Effector CD8-positive, alpha-beta T cell (primary cell): ENCODE measurements at places on chromosomes 7 and 10.
A peak's percentile ranks its signal among the peaks of the same experiment; 100 is the strongest.

DNA sequence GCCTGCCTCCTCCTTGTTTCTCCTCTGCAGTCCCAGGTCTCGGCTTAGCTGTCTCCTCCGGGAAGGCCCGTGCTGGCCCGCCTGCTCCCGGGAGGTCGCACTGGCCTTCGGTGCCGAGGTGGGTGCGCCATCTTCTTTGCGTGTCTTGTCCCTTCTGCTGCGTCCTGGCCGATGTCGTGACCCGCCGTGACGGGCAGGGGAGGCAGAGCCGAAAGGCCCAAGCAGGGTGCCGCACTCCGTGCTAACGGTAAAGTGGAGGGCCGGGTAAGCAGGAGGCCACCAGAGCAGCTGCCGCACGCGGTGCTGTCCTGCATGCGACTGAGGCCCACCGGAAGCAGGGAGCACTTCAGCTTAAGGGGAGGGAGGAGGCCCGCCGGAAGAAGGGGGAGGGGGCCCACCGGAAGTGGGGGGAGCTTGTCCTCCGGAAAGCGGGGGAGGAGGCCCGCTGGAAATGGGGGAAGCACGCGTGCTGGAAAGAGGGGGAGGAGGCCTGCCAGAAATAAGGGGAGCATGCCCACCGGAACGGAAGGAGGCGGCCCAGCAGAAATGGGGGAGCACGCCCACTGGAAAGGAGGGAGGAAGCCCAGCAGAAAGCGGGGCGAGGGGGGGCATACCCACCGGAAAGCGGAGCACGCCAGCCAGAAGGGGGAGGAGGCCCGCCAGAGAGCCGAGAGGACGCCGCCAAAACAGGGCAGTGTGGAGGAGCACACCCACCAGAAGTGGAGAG, 71.4 kb downstream of the PROSER2 start:
- DNase-seq = no peak

DNA sequence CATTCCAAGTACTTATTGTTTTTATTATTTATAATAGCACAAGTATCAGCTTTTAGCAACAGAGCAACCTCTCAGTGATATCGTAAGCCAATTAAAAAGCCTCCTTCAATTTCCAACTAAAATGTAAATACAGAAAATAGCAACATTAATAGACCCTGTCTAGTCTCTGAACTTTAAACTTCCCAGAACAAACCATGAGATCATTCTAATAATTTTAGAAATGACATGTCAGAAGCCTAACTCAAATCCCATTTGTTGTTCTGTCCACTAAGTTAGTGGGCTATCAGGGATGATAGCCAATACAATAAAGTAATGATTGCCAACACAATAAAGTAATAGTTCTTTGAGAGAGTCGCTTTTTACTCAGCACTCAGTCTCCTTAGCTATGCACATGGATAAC, 22.3 kb upstream of the LRRN3 start:
- no peak for DNase-seq

GRCh38 chr7:51517187-51517586, 200.6 kb upstream of the COBL start:
- DNase-seq = no peak

GRCh38 chr10:17443707-17444387, 10.5 kb downstream of the ST8SIA6 start:
- no peak for DNase-seq

DNA sequence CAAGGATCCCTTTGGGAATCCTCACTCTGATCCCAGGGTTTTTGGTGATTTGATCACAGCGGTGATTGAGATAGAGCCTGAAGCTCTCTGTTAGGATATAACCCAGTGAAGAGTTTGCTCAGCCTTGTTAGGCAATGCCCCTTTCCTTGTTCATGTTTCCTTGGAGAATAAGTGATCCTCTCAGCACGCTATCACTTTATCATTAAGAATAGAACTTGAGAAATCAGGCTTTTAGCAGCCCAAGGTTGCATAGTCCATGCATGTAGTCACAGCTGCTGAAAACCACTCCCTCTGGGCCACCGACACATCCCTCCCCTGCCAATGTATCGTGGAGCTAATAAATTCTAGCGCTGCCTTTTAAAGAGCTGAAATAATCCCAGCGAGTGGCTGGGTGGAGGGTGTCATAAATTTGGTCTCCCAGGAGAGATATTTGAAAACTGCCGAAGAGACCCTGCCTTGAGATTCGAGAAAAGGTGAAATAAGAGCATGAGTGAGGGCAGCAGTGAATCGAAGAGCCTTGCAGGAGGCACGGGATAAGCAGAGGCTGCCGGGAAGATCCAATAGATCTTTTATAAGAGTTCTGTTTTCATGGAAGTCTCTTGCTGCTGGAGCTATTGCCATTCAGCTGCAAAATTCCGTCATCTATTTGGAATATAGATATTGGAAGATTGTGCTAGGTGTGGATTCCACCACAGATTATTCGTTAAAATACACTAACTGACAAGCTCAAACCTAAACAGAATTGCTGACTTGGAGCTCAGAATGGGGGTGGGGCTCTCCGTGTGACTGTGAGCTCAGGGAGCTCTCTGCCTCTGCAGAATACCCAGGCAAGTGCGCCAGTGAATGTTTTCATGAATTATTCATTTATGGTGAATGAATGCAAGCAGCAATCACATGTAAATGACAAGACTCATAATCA, 249.8 kb downstream of the TRIL start:
- DNase-seq = no peak

DNA sequence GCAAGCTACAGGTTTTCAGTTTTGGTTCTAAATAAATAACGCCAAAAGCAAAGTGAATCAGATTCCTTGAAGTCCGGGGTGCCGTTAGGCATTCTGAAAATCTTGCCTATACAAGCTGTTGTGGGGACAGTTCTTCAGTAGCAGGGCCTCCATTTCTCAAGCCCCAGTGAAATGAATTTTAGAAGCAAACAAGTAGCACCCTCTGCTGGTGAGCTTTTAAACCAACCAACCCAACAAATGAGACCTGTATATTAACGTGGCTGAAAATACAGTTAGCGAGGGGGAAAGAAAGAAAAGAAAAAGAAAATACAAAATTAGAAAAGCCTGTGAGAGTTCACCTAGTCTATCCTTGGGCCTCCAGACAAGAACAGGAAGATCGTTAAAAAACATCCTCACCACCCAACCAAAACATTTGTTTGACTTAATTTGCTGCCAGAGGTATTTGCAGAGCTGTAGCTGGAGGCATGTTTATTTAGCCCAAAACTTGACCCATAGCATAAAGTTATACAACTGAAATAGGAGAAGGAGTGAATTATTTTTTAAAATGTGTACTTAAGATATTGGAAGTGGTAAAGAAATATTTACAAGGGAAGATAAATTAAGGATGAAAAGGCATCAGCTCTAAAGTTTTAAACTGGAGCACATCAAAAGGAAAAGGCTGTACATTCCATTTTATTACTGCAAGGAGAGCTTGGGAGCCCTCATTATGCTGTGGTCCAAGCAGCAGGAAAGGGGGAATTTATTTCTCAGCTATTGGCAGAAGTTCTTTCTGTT, 98.9 kb downstream of the DYNC1I1 start:
- DNase-seq = no peak

- no peak for DNase-seq
These were observed 90.5 kb downstream of the CDC14C start for GRCh38 chr7:49014870-49015269.

GRCh38 chr7:53302496-53303246, 267.2 kb downstream of the POM121L12 start:
- no peak for DNase-seq

- no peak for DNase-seq
These were observed 43.4 kb downstream of the SHTN1 start for GRCh38 chr10:116961406-116962251.

DNA sequence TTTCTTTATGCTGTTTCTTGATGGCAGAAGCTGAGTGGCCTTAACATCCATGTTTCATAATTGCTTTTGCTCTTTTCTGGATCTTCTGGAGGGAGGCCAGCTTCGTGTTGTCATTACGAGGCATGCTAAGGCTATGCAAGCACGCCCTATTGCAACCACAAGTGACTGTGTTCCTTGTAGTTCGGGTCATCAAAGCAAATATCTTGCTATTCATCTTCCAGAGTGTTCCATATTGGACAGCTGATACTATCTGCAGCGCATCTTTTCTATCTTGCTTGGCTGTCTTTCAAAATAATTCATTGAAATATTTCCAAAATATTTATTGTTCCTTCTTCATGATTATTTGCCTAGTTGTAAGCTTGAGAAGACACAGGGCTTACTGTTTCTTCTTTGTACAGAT, 5.0 kb downstream of the EPHB6 start:
- no peak for DNase-seq

GRCh38 chr10:73953665-73954064, 42.7 kb downstream of the PLAU start:
- no peak for DNase-seq

DNA sequence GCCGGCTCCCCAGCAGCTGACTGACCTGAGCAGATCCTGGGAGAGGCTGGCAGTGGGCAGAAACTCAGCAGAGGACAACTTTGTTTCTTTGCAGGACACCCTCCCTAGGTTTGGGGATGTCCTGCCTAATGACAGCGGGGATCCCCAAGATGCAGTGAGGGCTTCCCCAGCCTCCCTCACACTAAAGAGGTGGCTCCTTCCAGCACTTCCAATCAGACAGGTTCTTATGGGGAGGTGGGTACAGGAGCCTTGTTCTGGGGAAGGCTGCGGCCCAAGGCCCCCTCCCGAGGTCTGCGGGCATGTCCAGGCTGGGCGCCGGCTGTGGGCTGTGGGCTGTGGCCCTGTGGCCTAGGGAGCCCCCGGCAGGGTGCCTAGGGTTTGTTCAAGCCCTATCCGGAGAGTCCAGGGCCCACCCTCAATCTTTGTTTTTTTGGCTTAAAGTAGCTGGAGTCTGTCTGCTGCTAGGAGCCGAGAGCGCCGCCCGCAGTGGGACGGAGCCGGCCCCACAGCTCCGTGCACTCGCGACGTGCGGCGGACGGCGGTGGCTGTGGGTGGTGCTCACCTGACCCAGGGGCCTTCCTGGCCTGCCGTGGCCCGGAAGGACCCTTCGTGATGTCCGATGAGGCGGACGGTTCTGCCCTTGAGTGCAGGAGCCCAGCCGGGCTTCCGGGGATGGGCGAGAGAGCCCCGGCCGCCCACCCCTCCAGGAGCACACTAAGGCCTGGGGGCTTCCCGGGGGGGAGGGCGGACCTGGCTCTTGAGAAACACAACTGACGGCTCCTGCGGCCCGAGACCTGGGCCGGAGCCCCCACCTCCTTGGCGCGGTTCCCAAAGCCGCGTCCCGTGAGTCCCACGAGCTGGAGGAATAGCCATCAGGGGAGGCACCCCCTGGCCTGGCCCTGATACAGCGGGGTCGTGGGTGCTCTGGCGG, 57.2 kb downstream of the PDGFA start:
- DNase-seq = no peak

DNA sequence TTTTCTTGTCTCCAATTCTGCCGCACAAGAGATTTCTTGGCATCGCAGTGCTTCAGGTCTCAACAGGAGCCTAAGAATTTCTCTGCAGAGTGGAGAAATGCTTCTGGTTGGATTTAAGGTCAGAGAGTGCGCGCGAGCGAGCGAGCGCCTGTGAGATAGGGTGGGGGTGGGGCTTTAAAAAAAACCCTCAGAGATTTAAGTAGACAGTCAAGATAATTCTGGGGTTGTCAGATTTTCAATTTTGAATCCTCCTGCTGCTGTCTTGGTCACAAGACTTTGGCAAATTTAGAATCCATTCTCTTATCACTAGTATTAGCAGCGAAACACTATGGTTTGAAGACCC, 49.7 kb downstream of the CPEB3 start:
- DNase-seq = no peak

DNA sequence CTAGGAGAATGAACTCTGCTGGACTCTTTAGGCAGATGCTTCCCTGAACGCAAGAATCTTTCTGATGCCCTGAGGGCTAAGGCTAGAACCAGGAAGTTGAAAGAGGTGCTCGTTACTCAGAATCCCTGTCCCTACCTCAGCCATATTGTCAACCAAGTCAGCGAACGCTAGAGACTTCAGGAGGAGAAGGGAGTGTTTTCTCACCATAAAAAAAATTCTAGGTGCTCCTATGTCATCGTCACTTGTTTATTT, 359.4 kb downstream of the PRPF18 start:
- no peak for DNase-seq

DNA sequence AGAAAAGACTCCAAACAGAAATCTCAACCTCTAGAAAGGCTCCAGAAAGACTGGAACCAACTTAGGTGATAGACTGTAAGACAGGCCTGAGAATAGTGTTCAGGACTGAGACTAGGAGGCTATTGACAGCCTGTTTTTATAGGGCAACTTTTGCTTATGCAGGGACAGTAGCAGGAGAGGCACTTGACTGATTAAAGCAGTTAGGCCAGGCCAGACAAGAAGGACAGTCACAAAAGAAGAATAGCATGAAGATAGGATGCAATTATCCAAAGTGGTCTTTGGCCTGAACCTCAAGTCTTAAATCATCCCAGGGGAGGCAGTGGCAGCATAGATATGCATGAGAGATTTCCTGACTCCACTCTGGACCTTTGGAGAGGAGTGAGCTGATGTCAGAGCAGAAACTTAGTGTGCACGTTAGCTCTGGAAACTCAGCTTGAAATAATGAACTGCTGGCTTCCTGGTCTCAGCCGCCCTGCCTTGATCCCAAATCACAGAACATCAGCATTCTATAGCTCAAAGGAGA, 290.6 kb downstream of the SORCS3 start:
- no peak for DNase-seq

- DNase-seq = no peak
These were observed 41.1 kb downstream of the PPP1R3C start for GRCh38 chr10:91591797-91592174.

DNA sequence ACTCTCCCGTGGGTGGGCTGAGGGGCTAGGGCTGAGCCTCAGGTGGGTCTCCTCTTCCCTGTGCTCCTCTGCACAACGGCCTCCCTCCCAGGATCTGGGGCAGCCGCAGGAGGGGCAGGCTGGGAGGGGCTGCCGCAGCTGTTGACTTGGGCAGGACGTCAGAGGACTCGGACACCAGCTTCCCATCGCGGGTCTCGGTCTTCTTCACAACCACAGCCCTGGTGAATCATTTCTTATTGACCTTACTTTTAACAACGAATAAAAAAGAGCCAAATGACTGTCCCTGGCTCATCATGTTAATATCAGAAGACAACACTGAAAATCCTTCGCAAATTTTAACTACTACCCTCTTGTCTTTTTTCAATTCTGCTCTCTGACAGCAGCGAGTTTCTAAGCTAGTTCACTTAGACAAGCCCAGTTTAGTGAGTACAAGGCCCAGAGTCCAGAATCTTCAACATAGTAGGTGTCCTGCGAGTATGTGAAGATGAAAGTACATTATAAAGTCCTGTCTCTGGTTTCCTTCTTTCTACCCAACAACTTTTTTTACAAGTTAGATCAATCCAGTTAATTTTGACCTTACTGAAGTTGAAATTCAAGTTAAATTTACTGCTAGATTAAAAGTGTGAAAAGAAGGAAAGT, 32.4 kb downstream of the CTNNA3 start:
- no peak for DNase-seq

- DNase-seq = no peak
These were observed 23.7 kb upstream of the WNT16 start for GRCh38 chr7:121305109-121305508.

GRCh38 chr10:118720685-118721538, 33.9 kb downstream of the CACUL1 start:
- DNase-seq = peak; percentile 46

GRCh38 chr10:98006266-98006665, 24.2 kb downstream of the CRTAC1 start:
- no peak for DNase-seq
